Muscle of leg (tissue), 16 donors: ENCODE measurements at places on chromosomes 3 and 15. TPM values are rescaled to one million over a fixed set of nuclear protein-coding genes. Genes with fewer than 3 reads are reported as not detected.
A peak's percentile ranks its signal among the peaks of the same experiment; 100 is the strongest.

- no peak for DNase-seq
Observed at GRCh38 chr3:146279013-146279412, 28.1 kb upstream of the PLSCR4 start.

Gene KNL1
- 9.0 TPM for polyA plus RNA-seq

Gene THRB
- 0.56 TPM for polyA plus RNA-seq

- DNase-seq = no peak
Observed at GRCh38 chr15:63176302-63176701, 13.1 kb upstream of the RAB8B start.

Gene CPLX3
- not detected for polyA plus RNA-seq

Gene LRRC31
- polyA plus RNA-seq = not detected

DNA sequence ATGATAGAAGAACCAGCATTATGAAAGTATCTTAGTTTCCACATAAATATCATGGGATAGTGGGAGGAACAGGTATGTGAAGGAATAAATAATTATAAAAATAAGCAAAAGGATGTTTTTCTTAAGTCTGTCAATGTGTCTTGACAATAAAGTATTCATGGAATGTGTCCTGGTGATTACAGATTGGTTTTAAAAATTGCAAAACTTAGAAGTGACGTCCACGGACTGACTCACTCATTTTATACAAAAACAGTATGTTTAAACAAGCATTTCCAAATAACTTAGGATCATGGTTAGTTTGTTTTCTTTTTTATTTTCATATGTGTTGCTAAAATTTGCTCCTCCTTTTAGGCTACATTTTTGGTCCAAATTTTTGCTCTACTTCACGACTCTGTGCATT lies 687.0 kb upstream of the NECTIN3 start:
- DNase-seq = no peak

GRCh38 chr3:172287937-172288477 lies 160.2 kb downstream of the GHSR start:
- no peak for DNase-seq

DNA sequence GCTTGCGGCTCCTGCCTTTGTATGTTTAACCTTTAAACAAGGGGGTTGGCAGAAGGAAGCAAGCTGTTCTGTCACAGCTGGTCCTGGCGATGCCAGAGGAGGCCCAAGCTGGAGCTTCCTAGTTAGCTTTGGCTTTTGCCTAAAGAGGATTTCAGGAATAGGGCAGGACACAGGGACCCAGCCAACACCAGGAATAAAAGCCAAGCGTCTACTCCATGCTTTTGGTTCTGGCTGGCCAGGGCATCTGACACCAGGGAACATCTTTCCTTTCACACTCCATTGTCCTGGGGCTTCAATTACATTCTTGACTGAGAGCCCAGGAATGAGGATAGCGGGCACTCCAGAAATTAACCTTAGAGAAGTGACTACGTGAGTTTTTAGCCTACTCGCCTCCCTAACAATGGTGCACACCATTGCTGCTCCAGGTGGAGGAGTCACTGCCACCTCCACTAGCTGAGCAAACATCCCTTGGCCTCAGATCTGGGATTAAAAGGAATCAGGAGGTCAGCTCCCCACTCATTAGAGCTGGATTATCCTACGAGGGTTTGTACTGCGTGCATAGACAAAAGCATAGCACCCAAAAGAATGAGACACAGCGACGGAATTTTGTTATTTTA lies 38.2 kb downstream of the TPM1 start:
- peak; percentile 66 for DNase-seq
